ENCODE measurements at places on chromosomes 5 and 9.

DNA sequence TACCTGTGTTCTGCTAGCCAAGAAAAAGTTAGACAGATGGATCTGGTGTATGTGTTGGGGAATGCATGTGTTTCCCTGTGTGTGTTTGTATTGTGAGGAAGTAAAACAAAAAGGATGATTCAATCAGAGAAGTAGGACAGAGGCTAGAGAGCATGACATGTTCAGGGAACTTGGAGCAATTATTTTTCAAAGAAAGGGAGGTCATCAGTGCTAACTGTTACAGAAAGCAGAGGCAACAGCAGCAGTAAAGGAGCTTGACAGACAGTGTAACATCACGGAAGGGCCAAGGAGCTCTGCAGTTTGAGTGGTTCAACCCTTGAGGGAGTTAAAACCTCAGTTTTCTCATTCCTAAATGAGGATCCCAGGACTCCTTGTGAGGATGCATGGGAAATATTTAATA lies 13.2 kb downstream of the SPINK1 start:
- no peaks in the 10 kb centered on the region for H3K36me3 ChIP-seq
- no peak for DNase-seq
- H3K27me3 ChIP-seq, result no peaks in the 10 kb centered on the region
- no peak overlapping the region for H3K4me3 ChIP-seq
- H3K4me1 ChIP-seq, result no peaks in the 10 kb centered on the region

GRCh38 chr5:54581831-54582548 lies 64.4 kb downstream of the SNX18 start:
- H3K27me3 ChIP-seq, result no peaks in the 10 kb centered on the region
- DNase-seq, result no peak
- no peaks in the 10 kb centered on the region for H3K36me3 ChIP-seq
- H3K27ac ChIP-seq, result peak overlapping the region; percentile 48
- H3K4me3 ChIP-seq, result no peak overlapping the region
- H3K4me1 ChIP-seq, result peaks cover 23% of the 10 kb centered on the region

DNA sequence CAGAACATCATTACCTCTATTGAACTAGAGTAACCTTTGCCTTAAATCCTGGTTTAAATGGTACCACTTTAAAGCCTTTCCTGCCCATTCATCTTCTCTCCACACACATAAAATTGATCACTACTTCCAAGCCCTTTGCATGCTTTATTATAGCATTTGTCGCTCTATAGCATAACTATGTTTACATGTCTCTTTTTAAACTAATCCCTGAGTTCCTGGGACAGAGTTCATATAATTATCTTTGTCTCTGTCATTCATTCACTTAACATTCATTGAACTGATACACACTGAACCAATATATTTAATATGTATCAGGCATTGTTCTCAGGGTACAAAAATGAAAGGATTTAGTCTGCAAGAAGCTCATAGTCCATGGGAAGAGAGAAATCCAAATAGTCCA lies 37.3 kb downstream of the RECK start:
- H3K36me3 ChIP-seq, result peaks cover 5% of the 10 kb centered on the region
- H3K27ac ChIP-seq, result no peak overlapping the region
- no peak for DNase-seq
- no peaks in the 10 kb centered on the region for H3K27me3 ChIP-seq
- peaks cover 18% of the 10 kb centered on the region for H3K4me1 ChIP-seq
- no peak overlapping the region for H3K4me3 ChIP-seq

- H3K4me1 ChIP-seq, result peaks cover 19% of the 10 kb centered on the region
- no peaks in the 10 kb centered on the region for H3K36me3 ChIP-seq
- H3K4me3 ChIP-seq, result no peak overlapping the region
Measured at GRCh38 chr5:73540192-73540591, 25.2 kb downstream of the ANKRA2 start.
